Natural killer cell treated with Interleukin-12 subunit alpha and Interleukin-12 subunit beta and Interleukin-15 and Interleukin-18, amount 100 ng/mL, for 72 hours (primary cell): ENCODE measurements at places on chromosomes 13 and 19.

DNA sequence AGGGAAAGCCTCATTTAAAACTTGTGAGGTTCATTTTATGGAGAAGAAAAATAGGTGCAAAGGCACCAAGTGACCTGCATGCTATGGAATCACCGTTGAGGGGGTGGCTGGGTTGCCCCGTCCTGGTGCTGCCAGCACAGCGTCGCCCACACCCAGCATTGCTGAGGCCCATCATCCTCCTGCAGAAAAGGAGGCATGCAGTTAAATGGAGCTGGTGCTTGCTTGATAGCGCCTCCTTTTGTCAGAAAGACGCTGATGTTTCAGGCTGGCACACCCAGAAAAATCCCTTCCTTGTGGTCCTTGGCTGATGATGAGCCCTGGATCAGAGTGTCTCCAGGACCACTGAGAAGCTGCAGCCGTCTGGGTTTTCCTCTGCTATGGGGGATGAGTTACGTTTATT is 36.9 kb downstream of the DHRS12 start:
- no peak for DNase-seq

- DNase-seq, result no peak
These were observed 768 bp upstream of the SLC44A2 start for GRCh38 chr19:10624585-10624984.

DNA sequence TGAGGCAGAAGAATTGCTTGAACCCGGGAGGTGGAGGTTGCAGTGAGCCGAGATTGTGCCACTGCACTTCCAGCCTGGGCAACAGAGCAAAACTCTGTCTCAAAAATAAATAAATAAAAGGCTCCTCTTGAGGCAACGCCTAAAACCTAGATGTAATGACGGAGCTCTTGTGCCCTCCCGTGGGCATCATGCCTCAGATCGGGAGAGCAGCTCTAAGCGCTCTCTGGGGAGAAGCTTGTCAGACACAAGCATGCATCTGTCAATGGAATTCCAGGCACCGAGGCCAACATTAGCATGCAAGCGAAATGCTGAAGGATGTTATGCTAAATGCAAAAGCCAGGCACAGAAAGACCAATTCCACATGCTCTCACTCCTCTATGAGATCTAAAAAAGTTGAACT is 45.6 kb upstream of the MRI1 start:
- DNase-seq, result no peak

GRCh38 chr19:1774989-1775772 is 21.9 kb downstream of the ONECUT3 start:
- DNase-seq, result no peak

- DNase-seq, result peak; percentile 58
These were observed 1.3 kb upstream of the SPIB start for GRCh38 chr19:50417111-50418081.

DNA sequence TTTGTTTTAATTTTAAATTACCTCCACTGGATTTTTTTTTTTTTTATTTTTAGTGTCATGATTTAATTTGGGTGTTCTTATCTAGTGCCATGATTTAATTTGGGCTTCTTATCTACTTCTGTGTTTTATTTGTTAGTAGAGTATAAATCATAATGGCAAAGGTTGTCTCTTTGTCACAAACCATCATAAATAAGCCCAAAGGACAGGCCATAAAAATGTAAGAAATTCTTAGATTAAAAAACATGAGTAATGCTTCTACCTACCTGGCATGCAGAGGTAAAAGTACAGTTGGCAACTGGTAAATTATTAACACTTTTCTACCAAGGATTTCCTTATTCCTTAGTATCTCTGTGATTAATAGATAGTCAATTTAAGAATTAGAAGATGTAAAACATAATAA is 55.2 kb downstream of the ERCC5 start:
- DNase-seq, result no peak

DNA sequence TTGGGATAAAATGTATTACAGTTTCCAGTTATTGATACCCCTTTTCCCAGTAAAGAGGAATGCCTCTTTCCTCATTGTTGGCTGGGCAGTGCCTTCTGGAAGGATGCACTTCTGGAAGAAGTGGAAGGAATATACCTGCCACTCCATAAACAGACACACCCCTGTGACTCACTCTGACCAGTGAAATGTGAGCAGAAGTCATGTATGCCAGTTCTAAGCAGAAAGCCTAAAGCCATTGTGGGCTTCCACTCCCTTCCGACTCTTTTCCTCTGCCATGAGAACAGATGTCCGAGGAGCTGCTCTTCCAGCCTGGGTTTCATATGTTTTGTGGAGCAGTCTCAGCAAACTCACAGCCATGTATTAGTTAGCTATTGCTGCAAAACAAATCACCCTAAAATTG is 166.1 kb upstream of the SERP2 start:
- no peak for DNase-seq

DNA sequence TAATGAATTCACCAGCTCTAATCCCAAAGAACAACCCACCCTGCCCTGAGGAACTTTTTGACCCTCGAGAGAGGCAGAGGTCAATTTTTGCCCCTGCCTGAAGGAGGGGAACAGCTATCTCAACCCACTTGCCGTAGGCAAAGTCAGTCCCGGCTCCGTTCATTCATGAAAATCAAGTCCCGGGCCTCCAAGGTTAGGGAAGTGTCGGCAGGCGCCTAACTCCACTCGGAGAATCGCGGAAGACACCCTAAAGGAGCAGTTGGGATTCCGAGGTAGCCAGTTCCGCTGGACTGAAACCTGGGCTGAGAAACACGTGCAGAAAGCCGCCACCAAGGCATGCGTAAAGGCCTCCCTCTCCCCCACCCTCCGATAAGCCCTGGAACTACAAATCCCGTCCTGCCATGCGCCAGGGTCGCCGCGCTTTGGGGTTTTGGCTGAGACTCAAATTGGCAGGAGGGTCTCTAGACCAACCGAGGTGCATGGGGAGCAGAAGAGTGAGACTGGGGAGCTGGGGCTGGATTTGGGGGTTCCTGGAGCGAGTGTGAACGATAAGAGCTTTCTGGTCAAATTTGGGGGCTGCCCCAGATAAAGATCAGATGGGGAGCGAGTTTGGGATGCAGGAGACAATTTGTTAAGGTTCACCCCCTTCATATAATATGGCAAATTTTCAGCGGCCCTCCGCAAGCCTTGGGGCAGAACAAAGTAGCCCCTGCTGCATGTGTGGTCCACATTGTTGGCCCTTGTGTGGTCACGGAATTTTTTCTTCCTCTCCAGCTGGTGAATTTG is at the start of gene TNPO2:
TNPO2 (minus strand) TSS at position 292 of the 786 bp plus-strand sequence. CDS start 2,955 bp downstream, outside the sequence.
- no peak for DNase-seq

DNA sequence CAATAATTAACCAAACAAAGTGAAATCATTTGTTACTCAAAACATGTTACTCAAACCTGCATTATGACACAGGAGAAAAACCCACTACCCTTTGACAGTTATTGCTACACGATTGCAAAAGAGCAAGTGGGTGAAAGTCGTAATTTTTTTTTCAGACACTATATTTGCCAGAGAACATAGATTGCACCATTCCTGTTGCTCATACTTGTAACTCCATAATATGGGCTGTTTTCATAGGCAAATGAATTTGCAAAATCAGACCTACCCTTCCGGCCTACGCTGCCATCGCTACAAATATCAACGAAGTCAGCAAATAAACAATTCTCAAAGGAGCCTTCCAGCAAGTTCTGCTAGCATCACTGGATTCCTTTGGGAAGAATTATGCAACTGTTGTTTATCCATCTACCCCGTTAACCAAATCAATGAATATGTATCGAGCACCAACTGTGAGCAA is 396.5 kb downstream of the IRS2 start:
- no peak for DNase-seq

- DNase-seq, result no peak
These were observed 31.4 kb downstream of the NALCN start for GRCh38 chr13:101384929-101385328.

DNA sequence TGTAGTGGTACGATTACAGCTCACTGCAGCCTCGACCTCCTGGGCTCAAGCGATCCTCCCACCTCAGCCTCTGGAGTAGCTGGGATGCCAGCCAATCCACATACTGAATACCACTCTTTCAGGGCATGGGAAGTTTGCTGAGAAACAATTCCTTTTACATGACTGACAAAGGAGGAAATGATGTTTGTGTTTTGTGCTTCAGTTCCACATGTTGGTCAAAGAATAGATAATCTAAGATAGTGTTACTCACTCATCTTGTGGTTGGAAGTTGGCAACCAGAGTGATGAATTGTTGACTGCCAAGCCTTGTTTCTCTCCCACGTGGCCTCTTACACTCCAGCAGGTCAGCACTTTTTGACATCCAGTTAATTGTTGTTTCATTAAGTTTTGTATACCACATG is 7.6 kb downstream of the MBD3L2B start:
- no peak for DNase-seq

DNA sequence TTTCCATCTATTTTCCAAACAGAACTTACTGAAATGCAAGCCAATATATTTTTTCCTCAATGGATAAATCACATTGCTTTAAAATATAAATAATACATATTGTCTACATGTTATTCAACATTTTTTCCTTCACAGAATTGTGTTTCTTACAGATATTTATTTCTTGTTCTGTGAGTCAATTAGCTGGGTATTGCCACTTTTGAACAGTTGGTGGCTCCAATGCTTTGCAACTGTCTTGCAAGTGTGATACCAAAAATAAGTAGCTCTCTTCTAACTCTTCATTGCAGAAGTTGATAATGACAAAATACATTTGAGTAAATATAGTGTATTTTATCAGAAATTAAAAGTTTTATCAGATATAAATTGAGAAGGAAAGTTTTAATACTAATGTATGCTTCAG is 17.1 kb upstream of the GPC5 start:
- no peak for DNase-seq

GRCh38 chr19:10126213-10126639 is 6.5 kb upstream of the EIF3G start:
- DNase-seq, result no peak

DNA sequence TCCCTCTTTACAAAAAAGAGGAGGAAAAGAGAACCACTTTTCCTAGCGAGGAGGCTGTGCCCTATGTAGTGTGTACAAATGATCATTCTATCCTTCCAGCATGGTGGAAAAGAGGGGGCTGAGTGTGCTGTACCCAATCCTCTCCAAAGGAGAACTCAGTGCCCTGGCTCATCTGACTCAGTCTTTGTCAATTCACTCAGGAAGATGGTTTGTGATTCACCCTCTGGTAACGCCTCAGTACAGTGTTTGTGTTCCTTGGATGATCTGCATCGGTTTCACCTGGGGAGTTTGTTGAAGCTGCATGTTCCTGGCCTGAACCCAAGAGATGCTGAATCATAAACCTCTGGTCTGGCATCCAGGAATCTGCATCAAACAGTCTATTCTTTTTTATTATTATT is 18.3 kb upstream of the ENOX1 start:
- DNase-seq, result no peak

DNA sequence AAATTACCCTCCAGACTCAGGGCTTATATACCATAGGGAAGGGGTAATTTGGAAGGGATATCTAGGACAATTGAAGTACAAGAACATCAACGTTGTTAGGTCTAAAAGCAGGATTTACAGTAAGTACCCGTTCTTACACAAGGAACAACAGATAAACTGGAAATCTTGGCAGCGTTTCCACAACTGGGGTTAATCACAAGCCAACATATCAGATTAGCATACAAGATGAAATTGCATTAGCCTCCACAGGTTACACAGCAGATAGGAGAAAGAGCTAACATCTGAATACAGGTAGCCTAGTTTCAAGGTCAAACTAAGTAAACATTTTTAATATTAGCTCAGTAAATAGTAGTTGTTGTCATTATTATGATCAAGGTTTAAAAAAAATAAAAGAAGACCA is 1214.0 kb upstream of the PCDH20 start:
- DNase-seq, result no peak

GRCh38 chr13:43260999-43261398 is 237.6 kb downstream of the DNAJC15 start:
- DNase-seq, result no peak

DNA sequence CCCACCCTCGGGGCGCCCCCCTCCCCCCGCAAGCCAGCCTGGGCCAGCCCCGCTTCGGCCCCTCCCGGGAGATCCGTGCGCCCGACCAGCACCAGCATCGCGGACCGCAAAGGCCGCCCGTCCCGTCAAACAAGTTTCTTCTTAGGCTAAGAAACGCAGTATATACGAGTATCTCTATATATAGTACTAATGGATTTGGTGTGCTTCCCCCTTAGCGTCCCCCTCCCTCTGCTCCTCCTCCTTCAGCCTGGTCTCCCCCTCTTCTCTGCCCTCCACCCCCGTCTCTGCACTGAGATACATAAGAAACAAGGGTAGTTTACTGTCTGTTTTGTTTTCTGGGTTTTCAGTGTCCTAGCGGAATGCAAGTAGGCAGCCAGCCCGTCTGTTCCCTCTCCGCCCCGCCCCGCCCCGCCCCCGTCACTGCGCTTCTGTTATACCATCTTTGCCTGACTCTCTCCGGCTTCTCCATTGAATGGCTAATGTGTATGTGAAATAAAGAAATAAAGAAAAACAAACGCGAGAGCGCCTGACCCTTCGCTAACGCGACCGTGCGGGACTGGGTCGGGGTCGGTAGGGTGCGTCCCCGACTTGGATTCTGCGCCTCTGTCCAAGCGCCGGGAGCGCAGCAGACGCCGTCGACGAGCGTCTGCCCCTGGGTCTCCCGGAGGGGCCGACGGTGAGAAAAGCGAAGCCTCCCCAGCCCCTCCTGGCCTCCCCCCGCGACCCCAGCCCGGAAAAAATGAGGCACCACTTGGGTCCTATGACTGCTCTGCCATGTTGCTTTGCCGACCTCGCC is 4.2 kb downstream of the LYL1 start:
- DNase-seq, result no peak

DNA sequence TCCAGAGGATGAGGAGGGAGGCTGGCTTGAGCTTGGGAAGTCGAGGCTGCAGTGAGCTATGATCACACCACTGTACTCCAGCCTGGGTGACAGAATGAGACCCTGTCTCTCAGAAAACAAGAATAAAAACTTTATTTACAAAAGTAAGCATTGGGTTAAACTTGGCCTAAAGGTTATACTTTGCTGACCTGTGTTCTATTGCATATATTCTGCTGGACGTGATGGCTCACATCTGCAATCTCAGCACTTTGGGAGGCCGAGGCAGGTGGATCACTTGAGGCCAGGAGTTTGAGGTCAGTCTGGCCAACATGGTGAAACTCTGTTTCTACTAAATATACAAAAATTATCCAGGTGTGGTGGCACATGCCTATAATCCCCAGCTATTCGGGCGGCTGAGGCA is 6.6 kb upstream of the ARHGEF18 start:
- DNase-seq, result no peak

- DNase-seq, result no peak
These were observed 1.2 kb downstream of the UQCRFS1 start for GRCh38 chr19:29211562-29212355.

DNA sequence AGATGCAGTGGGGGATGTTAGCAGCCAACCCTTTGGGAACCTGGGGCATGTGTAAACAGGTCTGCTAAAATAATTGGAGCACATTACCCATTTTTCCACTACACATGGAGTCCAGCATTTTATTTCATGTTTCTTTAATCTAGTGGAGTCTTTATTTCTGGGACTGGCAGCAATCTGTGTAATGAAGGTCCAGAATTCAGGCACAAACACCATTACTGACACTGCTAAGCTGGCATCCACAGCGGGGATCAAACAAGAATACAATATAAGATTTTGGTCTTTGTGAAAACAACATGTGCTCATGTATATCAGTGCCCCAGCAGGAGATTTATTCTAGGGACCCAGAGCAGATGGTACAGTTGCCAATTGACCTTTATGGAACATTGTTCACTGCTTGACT is 1587.0 kb upstream of the PRR20A start:
- DNase-seq, result no peak
